Foreskin keratinocyte (primary cell): ENCODE measurements at places on chromosomes 6 and 20. TPM values are rescaled to one million over a fixed set of nuclear protein-coding genes. Genes with fewer than 3 reads are reported as not detected.

NTSR1 gene
- total RNA-seq: 2.3 and 2.8 TPM in 2 replicates

NOX3 gene
- total RNA-seq: not detected in 2 replicates

- DNase-seq: no peak
These were observed 1.3 kb downstream of the PTGIS start for GRCh38 chr20:49566401-49567364.

DNA sequence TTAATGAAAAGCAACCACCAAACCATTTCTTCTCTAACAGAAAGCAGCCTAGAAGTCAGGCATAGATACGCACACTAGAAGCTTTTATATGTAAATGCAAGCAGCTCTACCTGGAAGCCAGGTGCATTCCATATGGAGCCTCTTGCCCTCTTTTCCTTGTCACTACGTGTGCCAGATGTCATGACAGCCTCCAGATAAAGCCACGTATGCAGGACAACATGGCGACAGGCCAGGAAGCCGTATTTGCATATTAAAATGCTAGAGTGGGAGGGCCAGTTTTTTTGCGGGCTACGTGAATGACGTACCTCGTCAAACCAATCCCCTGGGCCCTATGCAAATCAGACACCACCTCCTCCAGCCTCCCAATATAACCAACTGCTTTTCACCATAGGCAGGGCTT lies 308.1 kb upstream of the SPTLC3 start:
- no peak for DNase-seq

GRCh38 chr6:53431704-53432103 lies 83.0 kb upstream of the ELOVL5 start:
- no peak for DNase-seq

DNA sequence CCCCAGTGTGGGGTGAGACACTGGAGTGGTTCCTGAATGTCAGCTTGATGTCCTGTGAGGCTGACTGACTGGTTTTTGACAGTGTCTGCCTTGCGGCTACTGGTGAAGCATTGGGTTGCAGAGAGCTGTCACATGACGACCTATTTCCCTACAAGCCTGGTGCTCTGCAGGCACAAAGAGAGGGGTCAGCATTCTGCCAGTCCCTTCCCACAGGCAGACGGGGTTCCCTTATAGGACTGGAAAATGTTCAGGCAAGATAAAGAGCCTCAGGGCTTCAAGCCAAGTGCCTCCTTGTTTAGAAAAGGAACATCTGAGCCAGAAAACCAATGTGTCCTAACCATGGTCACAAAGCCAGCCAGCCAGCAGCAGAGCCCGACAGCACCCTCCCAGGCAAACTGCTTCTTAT lies 11.0 kb downstream of the LY86 start:
- no peak for DNase-seq

DNA sequence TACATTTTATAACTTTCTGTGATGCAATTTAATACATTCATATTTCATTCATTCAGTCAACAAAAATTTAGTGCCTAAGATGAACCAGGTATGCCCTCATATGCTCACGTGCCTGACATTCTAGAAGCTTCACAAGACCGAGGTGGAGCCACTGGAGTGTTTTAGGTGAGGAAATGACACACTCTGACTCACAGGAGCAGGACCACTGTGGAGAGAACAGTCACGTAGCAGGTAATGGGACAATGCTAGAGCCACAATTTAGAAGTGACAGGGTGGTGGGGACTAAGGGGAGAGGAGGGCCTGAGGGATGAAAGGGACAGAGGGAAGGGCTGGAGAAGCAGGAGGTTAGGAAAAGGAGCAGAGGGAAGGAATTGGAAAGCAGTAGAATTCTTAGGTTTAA lies 17.6 kb upstream of the HLA-A start:
- no peak for DNase-seq

GRCh38 chr6:358432-358831 lies 33.1 kb upstream of the IRF4 start:
- DNase-seq: no peak

- no peak for DNase-seq
These were observed 7.1 kb downstream of the PTK6 start for GRCh38 chr20:63529861-63530787.

- no peak for DNase-seq
These were observed 923 bp downstream of the IL17A start for GRCh38 chr6:52187098-52187497.

DNA sequence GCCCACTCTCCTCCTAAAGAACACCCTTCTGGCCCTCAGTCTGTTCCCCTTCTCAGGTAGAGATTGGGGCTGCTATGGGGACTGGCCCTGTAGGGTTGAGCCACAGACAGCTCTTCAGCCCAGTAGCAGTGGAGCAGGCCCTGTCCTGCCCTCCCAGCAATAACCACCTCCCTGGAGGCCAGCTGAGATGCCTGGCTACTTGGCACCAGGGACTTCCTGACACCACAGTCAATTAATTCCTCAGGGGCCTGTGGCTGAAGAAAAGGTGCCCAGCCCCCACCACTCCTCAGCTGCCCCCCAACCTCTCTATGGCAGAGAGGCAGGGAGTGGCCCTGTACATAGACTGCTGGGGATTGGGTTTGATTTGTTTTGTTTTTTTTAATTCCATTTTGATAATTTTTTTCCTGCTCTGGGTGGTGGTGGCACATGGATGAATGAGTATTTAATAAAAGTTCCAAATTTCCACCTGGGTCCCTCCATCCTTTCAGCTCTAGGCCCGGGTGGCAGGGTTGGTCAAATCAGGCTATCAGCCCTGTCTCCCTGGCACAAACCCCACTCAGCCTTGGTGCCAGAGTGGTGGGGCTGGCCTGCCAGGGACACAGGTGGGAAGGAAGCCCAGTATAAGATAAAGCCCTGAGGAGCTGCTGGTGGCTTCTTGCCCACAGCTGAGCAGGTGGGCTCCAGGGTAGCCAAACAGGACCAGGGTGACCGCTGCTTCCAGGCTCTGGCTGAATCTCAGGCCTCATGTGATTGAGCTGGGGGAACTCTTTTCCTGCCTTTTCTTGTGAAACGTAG lies 1.9 kb upstream of the DEF6 start:
- DNase-seq: no peak
